Activated CD4-positive, alpha-beta memory T cell treated with anti-CD3 and anti-CD28 coated beads, Interleukin-2, amount 10 ng/mL, durations not matched to agents 7 days and 5 days (primary cell): ENCODE measurements at places on chromosomes 12 and 14. TPM values are rescaled to one million over a fixed set of nuclear protein-coding genes. Genes with fewer than 3 reads are reported as not detected.

The FGF23 gene
- not detected for total RNA-seq

The AQP2 gene
- total RNA-seq, result not detected

The KLHL33 gene
- 0.05 TPM for total RNA-seq

The OR6C6 gene
- total RNA-seq, result not detected

The CLEC6A gene
- not detected for total RNA-seq

The ADAMTS20 gene
- not detected for total RNA-seq

The RILPL2 gene
- 9.0 TPM for total RNA-seq

The PTGES3 gene
- 240 TPM for total RNA-seq

The ACVR1B gene
- total RNA-seq, result 4.5 TPM

The SYNDIG1L gene
- total RNA-seq, result not detected

The PRB2 gene
- total RNA-seq, result not detected

The ATXN3 gene
- 29.3 TPM for total RNA-seq

The PDE3A gene
- total RNA-seq, result not detected

The TOGARAM1 gene
- 6.5 TPM for total RNA-seq

The ACRBP gene
- total RNA-seq, result 1.8 TPM

The GUCY2C gene
- not detected for total RNA-seq

The FIGNL2 gene
- total RNA-seq, result 0.23 TPM

The HOXC9 gene
- total RNA-seq, result not detected

The CMTM5 gene
- not detected for total RNA-seq

The FOXA1 gene
- not detected for total RNA-seq

The KCNH5 gene
- total RNA-seq, result not detected
